Eye (tissue), 1 donor: ENCODE measurements at places on chromosomes 1 and 21.

- DNase-seq = peak; percentile 92
Observed at GRCh38 chr1:58781541-58782177, 2.2 kb downstream of the JUN start.

DNA sequence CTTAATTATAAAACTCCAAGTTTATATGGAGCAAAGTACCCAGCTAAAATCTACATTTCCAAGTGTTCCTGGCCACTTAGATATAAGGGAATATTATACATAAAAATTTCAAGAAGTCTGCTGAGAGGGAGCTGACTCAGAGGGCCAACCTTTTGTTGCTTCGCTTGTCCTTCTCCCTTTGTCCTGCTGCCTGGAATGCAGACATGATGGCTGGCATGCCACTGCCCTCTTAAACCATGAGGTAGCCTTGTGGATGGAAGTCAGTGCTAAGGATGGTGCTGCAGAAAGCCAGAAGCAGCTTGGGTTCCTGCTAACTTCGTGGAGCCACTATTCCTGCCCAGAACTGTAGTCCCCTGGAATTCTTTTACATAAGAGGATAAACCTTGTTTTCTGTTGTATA, 38.9 kb upstream of the SRP9 start:
- no peak for DNase-seq

- no peak for DNase-seq
Observed at GRCh38 chr1:247337250-247337746, 5.6 kb upstream of the ZNF496 start.

DNA sequence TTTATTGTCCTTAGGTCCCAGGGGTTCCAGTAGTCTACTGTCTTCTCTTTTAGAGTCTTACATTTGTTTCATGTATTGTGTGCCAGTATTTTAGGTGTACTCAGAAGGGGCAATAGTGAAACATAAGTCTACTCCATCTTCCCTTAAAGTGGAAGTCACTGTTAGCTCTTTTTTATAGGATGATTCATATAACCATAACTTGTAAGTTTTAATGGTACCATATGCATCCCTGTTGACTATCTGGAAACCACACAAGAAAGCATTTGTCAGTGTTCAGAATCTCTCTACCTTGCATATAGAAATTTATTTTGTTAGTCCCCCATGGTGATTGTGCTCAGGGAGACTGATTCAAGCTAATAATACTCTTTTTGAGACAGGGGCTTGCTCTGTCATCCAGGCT, 149.9 kb downstream of the HS2ST1 start:
- DNase-seq = no peak

DNA sequence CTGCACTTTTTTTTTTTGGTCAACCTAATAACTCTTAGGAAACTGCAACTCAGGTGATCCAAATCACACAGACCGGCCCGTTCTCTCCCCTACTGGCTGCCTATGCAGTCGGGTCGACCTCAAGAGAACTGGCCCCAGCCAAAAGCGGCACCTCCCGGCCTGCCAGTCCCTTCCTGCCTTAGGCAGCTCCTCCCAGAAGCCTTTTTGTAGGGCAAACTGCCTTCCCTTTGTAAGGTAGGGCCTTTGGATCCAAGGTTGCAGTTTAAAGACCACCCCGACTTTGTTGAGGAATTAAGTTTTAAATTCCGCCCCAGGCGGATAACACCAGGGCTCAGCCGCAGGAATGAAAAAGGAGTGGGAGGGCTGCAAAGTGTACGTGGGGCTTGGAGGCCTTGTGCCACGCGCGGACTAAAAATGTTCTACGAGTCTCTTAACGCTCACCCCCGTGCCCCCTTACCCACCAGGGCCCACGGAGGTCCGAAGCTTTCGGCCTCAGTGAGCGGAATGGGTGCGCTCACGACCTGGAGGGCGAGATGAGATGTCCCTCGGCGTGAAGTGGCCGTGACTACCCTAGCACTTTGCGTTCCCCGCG, 642 bp upstream of the ST3GAL3 start:
- no peak for DNase-seq

DNA sequence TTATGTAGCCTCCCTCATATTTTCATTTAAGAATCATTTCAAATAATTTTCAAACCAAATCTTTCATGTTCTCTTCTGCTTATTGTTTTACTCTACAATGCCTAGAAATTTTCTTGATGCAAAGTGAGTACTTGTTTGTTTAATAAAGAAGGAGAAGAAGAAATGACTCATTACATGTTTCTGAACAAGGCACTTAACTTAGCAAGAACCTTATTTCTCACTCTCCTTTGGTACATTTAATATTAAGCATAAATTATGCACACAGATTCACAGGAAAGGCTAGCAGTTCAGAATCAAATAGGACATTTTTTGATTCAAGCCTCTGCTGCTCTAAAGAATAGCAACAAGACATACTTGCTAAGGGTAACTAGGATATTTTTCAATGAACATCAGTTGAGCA, 9.1 kb downstream of the SCYL3 start:
- no peak for DNase-seq

GRCh38 chr1:232678185-232678886, 48.4 kb upstream of the SIPA1L2 start:
- DNase-seq = no peak

- DNase-seq = no peak
Observed at GRCh38 chr1:102550729-102551384, 554.1 kb upstream of the OLFM3 start.

- DNase-seq = no peak
Observed at GRCh38 chr1:18668046-18668445, 37.4 kb downstream of the PAX7 start.

DNA sequence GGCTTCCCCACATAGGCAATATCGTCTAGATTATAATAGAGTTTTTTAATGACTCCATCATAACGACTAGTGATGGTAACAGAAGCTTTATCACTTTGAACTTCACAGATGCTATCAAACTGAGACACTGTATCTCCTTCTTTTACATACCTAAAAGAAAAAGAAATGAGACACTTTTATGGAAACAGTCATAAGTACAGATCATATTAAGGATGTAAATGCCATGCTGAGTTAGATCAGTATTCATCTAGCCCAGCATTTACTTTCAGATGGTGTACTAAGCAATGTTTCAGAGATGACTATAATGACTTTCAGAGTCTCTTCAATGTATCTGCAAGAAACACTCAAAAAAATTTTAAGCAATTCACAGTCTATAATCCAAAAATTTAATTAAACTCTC, 18.9 kb downstream of the DBT start:
- no peak for DNase-seq

DNA sequence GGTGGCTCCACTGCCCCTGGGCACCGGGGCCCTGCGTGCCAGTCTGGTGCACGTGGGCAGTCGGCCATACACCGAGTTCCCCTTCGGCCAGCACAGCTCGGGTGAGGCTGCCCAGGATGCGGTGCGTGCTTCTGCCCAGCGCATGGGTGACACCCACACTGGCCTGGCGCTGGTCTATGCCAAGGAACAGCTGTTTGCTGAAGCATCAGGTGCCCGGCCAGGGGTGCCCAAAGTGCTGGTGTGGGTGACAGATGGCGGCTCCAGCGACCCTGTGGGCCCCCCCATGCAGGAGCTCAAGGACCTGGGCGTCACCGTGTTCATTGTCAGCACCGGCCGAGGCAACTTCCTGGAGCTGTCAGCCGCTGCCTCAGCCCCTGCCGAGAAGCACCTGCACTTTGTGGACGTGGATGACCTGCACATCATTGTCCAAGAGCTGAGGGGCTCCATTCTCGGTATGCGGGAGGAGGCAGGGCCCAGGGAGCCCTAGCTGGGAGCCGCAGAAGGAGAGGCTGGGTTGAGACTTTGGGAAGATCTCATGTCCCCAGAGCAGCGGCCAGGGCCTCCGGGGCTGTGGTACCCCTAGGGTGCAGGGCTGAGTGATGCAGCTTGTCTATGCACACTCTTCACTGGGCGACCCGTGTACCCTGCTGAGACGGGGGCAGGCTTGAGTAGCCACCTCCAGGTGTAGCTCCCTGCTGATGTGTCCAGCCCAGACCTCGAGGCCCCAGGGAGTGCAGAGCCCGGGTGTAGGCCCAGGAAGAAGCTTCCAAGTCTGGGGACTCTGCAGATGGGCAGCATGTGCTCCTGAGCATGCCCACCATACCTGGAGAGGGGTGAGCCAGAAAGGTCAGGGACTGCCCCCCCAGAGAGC, 1.8 kb downstream of the VWA1 start:
- no peak for DNase-seq

GRCh38 chr1:65804584-65804983, 11.9 kb downstream of the PDE4B start:
- no peak for DNase-seq

- no peak for DNase-seq
Observed at GRCh38 chr1:77732090-77732489, 27.6 kb downstream of the USP33 start.

GRCh38 chr1:21451981-21452411, 12.1 kb downstream of the NBPF3 start:
- DNase-seq = no peak

DNA sequence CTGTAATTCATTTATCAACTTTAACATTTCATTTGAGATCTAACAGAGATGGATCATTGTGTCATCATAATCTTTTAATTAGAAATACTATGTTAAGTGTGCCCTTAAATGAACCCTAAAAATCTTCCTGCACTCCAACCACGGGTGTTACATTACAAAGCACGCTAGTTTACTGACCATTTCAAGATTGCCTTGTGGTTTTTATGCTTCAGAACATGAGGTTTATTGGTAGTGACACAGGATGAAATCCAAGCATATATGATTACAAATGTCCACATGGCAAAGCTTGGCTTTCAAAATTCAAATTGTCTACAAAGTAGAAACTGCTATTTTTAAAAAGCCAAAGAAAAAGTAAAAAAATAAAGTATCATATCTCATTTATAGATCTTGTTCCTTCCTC, 190.4 kb upstream of the USP25 start:
- peak; percentile 13 for DNase-seq

- DNase-seq = no peak
Observed at GRCh38 chr1:49190138-49190537, 413.4 kb upstream of the BEND5 start.

DNA sequence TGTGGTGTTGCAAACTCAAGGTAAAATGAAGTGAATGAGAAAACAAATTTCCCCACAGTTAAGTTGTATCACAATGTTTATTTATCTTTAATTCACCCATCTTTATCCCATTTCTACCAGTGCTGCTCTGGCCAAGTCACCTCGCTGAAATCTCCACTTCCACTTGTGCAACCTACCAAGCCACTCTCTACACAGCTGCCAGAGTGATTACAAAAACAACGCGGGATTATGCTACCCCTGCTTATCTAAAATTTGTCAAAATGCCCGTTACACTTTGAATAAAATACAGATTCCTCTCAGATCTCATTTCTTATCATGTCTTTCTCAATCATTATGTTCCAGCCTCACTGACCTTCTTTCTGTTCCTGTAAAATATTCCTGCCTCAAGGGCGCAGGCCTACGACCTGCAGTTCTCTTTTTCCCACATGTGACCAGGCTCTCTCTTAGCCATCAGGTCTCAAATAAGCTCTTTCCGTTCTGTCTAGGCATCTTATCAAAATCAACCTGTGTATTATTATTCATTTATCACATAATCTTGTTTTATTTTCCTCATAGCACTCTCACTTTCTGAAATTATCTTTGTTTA, 95.6 kb downstream of the NTMT2 start:
- no peak for DNase-seq

DNA sequence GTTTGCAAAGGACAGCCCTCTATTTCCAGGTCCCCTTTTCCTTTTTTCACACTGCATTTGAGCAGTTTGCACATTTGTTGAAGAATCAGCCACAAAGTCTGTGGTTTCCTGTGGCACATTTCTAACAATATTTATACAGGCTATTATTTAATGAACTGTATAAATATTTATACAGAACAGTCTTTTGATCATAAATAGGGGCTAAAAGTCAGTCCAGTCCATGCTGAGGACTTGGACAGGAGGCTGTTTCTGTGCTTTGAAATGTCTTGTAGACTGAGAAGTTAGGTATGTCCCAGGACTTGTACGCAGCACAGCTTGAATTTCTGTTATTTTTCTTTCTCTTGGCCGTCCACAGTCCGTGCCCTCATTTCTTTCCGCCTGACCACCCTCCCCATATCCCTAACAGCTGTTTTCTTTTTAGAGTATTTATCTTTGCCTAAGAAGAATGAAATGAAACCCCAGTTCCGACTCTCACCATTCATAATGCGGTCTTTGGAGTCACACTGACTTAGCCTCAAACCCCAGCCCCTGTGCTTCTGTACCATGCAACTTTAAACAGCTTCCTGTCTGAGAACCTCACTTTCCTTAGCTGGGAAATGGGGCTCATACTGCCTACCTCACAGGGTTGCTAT, 19.7 kb downstream of the FGGY start:
- DNase-seq = peak; percentile 65

DNA sequence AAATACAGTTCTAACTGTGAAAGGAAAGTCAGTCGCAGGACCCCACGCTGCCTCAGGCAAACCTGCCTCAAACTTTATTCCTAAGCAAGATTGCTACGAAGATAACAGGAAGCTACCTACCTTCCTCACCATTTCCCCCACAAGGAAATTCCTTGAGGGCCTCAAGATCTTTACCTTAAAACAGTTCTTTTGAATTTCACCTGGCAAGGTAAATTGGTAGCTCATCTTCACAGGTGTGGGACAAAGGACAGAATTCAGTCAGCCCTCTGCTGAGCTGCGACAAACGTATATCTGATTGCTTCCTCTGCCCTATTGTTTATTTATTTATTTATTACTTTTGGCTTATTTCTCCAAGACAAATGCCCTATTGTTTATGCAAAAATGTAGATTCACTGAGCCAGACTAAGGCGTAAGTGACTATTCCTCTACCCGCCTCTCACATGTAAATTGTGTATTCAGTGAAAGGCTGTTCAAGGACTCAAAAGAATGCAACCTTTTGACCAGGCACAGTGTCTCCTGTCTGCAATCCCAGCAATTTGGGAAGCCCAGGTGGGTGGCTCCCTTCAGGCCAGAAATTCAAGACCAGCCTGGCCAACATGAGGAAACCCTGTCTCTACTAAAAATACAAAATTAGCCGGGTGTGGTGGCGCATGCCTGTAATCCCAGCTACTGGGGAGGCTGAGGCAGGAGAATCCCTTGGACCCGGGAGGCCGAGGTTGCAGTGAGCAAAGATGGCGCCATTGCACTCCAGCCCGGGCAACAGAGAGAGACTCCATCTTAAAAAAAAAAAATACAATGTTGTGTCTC, 17.3 kb upstream of the PKNOX1 start:
- DNase-seq = no peak

DNA sequence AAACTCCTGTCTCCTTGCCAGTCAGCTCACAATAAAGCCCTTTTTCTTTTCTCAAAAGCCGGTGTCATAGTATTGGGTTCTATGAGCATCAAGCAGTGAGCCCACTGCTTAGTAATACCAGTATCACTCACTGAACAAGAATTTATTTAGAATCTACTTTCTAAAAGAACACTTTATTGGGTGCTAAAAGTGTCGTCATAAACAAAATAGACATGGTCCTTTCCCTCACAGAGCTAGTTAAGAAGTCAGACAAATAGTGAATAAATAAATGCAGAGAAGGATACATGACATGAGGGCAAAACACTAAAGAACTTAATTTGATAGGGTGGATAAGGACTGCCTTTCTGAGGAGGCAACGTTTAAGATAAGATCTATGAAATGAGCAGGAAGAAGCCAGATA, 32.2 kb downstream of the EVI5 start:
- DNase-seq = no peak

GRCh38 chr1:53678938-53679825, 59.8 kb downstream of the GLIS1 start:
- no peak for DNase-seq

GRCh38 chr1:196148367-196148970, 459.8 kb downstream of the KCNT2 start:
- DNase-seq = peak; percentile 71
